ENCODE measurements at places on chromosomes 11 and 22. TPM values are rescaled to one million over a fixed set of nuclear protein-coding genes. Genes with fewer than 3 reads are reported as not detected.

DNA sequence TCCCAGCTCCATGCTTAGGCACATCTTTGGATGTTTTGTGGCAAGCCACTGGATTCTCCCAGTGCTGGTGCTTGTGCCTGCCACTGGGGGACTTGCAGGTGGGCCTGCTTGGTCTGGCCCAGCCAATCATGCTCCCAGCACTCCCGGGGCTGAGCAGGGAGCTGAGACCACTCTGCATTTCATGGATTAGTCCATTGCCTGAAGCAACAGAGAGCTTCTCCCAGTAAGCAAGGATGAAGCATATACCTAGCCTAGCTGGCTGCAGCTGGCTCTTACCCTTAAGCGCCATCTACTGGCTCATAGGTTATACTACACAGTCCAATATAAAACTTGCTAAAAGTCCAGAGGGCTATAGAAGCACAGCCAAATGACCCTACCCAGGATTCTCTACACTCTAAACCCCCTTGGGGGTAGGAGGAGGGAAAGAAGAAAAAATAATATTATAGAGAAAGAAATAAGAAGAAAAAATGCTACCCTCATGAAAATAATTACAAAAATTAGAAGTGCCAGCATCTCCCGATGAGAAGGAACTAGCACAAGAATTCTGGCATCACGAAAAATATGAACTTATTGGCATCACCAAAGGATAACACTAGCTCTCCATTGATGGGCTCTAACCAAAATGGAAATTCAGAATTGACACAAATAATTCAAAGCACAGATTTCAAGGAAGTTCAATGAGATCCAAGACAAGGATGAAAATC, 275.3 kb downstream of the C11orf87 start:
- no peak for DNase-seq

DNA sequence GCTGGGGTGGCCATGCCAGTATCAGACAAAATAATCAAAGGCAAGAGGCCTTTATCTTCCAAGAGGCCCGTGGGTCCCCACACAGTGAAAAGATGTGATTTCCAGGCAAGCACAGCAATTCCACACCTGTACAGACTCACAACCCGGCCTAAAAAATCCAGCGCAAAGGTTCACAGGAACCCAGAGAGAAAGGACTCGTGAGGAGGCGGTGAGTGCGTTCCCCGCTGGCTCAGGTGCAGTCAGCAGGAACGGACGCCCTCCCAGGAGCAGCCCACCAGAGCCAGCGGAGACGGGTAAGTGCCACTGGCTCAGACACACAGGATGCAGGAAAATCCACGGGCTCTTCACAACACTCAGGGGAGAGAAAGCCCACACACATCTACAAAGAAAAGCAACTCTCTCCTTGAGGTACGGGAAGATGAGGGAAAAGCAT, 4.4 kb downstream of the TOLLIP start:
- no peak for DNase-seq

GRCh38 chr11:14218728-14219127, 140.3 kb downstream of the RRAS2 start:
- no peak for DNase-seq

GRCh38 chr11:67652965-67653845, 2.7 kb upstream of the ACY3 start:
- DNase-seq, result no peak

GRCh38 chr11:79762279-79762921, 321.6 kb upstream of the TENM4 start:
- no peak for DNase-seq

- DNase-seq, result no peak
Observed at GRCh38 chr11:132402071-132402684, 1031.8 kb downstream of the NTM start.

DNA sequence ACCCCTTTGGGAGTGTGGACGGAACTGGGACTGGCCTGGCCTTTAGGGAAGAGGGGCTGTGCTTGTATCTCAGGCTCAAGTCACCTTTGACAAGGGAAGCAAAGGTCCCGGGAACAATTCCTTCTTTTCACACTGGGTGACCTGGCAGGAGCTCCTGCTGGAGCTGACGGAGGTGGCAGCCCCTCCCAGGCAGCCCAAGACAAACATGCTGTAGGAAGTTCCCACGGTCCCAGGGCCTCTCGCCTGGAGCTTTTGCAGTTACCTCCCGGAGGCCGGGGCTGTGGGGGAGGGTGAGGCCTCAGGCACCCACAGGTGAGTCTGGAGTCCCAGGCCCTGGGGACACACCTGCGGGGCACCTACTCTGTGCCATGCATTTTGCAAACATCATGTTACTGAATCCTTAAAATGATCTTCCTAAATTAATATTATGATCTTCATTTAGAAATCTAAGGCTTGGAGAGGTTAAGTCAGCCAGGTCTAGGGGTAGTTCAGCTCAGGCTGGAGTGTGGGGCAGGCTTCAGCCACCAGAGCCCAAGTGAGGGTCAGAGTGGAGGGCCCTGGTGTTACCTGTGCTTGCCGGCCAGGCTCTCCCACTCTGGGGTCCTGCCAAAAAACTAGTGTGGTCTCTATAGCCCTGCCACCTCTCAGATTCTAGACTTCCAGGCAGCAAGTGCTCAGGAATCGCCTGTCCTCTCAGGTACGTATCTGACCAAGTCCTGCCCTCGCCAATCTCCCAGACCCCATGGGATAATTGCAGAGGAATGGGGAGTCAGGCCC, 15.7 kb upstream of the MYEOV start:
- peak; percentile 90 for DNase-seq

DNA sequence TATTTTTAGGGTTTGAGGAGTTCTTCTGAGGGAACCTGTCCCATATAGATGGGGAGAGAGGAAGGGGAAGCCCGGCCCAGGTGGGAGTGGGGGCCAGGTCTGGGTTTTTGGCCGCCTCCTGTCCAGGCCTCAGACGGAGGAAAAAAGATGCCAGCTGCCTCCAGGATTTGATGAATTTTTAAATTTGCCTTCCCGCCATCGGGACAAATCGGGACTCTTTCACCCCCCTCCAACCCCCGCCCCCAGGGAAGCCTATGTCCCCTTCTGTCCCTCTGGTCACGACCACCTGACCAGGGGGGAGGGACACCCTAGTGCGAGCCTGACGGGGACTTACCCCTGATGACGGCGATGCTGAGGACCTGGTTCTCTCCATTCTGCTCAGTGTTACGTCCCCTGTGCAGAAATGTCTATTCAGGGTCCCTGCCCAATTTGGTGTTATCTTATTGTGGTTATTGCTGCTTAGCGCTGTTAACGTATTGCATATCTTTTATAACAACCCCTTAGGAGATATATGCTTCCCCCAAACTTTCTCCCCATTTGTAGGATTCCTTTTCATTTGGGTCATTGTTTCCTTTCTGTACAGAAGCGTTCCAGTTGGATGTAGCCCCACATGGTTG, 115.9 kb upstream of the GRK3 start:
- DNase-seq, result peak; percentile 16

GRCh38 chr11:14584595-14584994, 59.0 kb upstream of the PDE3B start:
- peak; percentile 32 for DNase-seq

GRCh38 chr22:20551805-20552442, 44.5 kb downstream of the MED15 start:
- no peak for DNase-seq

GRCh38 chr11:65744026-65744698, 23.6 kb upstream of the RNASEH2C start:
- DNase-seq, result peak; percentile 72

DNA sequence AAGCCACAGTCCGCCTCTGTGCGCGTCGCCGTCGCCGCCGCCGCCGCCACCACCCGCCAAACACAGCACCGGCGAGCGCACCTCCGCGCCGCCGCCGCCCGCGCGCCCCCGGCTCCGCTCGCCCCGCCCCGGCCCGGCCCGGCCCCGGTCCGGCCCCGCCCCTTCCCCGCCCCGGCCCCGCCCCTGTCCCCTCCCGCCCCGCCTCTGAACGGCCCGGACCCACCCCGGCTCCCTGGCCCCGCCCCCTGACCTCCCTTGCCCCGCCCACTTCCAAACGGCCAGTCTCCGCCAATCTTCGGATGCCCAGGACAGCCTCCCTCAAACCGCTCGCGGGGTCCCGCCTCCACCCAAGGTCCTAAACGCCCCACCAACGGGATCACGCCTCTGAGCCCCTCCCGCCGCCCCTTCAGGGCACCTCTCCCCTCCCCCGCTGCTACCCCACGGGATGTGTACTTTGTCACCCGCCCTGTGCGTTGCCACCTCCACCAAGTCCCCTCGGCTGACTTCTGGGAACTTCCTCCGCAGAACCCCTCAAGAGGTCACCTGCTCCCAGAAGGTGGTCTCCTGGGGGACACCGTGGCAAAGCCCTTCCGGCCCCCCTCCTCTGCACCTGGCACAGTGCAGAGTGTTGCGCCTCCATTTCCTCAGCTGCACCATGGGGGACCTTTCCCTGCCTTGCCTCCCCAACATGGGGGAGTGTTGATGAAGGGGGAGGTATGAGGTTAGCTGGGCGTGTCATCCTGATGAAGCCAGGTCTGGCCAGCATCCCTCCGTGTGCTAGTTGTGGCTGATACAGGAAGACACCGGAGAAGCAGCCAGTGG, at the start of gene KIAA0930:
TSS of gene KIAA0930 (minus strand) at position 85 of the 822 bp plus-strand sequence. CDS start 191 bp downstream, outside the sequence.
- DNase-seq, result peak; percentile 93

DNA sequence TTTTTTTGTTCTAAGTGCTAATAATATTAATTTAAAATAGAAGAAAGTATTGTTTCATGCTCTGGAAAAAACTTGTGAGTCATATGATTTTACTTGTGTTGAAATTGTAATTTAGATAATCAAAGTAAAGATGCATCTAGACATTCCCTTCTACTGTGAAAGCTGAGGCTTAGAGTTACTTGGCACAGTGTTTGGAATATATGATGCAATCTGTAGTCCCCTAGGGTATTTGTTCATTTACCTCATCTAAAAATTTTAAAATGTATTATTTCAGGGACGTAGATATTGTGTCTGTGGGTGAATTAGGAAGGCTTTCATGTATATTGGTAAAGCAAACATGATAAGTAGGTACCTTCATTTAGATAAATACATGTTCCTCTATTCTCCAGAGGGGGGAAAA, 793.5 kb upstream of the CNTN5 start:
- DNase-seq, result no peak

DNA sequence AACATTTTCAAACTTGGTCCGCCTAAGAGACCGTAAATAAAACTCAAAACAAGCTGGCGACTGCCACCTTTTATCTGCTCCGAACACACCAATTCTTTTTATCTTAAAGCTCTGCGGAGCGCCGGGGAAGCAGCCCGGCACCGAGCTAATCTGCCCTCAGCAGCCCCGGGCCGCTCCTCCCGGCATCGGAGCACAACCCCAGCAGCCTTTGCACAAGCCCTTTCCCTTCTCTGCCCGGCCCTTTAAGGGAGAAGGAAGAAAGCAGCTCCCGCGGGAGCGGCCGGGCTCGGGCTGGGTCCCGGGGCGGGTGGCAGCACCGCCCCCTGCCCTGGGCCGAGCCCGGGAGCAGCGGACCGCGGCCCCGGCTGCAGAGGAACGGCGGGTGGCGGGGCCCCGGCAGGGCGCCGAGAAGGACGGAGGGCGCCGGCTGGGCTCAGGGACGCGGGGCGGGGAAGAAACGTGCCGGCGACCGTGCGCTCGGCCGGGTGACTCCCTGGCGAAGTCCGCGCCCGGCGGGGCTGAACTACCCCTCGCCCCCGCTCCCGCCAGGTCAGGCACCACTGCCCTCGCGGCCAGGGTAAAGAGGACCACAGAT, 133.6 kb upstream of the C11orf58 start:
- peak; percentile 62 for DNase-seq

DNA sequence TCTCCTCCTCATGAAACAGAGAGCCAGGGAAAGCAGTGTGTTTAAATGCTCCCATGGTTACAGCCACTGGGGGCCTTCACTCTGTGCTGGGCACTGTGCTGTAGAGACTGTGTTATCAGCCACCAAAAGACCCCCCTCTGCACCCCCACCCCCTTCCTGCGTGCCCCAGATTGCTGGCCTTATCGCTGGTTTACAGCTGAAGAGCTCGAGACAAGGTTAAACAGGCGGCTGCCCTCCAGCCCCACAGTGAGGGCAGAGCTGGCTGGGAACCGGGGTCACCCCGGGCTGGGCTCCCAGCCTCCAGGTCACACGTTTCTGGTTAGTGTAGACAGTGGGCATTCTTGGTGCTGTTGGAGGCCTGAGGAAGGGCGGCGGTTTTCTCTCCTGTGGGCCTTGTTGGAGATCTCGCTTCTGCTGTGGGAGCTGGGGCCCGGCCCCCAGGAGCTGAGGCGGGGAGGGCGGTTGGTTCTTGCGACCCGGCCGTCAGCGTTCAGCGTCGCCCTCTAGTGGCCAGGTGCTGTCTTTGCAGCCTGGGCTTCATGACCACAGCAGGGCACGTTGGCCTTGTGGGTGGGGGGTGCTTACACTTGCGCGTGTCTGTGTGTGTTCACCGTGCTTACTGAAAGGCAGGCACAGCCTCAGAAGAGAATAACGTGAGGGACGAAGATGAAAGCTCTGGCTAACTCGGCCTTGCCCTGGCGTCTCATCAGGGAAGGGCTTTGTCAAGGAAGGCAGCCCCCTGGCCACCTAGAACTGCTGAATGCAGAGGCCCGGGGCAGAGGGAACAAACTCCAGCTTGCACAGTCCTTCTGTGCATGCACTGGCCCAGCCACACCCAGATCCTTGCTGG, 40.8 kb downstream of the TBC1D22A start:
- peak; percentile 72 for DNase-seq

GRCh38 chr11:113690619-113691569, 15.2 kb downstream of the TMPRSS5 start:
- peak; percentile 84 for DNase-seq

GRCh38 chr11:19551457-19551856, 161.2 kb upstream of the NAV2 start:
- DNase-seq, result no peak

- DNase-seq, result no peak
Observed at GRCh38 chr11:34601085-34601444, 19.8 kb upstream of the EHF start.

DNA sequence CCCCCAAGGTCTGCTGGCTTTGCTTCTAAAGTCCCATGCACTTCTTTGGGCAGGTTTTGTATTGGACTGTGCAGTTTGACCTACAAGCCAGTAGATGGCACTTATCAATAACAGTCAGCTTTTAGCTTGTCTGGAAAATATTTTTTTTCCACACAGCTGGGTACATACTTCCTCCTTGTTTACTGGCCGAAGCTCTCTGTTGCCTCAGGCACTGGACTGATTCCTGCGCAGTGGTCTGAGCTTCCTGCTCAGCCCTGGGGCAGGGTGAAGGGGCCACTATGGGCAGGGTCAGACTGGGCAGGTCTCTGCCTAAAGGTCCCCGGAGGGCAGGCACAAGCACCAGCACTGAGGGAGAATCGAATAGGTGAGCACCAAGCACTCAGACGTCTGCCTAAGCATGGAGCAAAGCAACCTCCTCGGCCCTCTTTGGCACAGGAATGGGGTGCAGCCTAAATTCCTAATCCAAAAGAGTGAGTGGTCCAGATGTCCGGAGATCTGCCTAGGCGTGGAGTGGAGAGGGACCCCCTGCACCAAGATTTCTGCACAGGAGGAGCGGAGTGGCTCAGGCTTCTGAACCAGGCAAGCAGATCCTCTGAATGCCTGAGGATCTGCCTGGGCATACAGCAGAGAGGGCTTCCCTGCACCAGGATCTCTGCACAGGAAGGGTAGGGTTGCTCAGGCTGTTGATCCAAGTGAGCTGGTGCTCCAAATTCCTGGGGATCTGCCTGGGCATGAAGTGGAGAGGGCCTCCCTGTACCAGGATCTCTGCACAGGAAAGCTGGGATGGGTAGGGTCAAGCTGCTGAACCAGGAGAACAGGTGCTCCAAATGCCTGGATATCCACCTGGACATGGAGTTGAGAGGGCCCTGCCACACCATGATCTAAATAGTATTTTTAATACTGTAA, 105.9 kb upstream of the C11orf58 start:
- no peak for DNase-seq

HORMAD2 gene
- not detected for total RNA-seq

E2F8 gene
- 10.4 TPM for total RNA-seq

OR4C16 gene
- not detected for total RNA-seq

PTPRCAP gene
- 7.2 TPM for total RNA-seq

FAT3 gene
- 0.14 TPM for total RNA-seq

PDGFD gene
- total RNA-seq, result 5.7 TPM

SPINDOC gene
- 7.0 TPM for total RNA-seq

SOX6 gene
- total RNA-seq, result 5.8 TPM

F2 gene
- total RNA-seq, result not detected
